ENCODE measurements at places on chromosomes 1 and 21.

DNA sequence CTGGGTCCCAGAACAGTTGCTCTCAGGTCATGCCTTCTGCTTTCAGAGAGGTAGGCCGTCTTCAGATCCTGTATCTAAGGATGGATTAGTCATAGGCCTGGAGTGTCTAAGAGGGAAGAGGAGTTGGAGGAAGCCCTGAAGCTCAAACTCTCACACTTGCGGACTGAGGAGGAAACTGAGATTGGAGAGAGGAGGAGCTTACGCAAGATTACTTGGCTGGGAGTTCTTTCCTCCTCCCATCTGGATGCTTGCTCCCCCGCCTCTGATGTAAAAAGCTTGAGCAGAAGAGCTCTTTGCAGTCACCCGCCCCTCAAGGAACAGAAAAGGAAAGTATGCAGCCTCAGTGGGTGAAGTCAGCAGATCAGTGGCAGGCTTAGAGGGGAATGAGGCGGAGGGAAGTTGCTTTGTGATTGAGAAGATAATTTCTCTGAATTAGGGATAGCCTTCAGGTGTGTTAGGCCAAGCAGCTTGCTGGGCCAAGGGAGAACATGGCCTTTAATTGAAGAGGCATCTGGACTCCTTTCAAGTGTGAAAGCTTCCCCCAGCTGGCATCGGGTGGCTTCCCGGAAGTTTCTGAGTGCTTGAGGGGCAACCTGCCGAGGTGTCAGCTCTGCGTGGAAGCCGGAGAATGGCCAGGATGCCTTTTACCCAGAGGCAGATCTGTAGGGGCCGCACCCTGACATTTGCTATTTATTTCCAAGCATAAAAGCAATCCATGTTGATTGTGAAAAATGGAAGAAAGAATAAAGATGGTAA is 6.6 kb downstream of the ADORA1 start:
- no peak for DNase-seq

DNA sequence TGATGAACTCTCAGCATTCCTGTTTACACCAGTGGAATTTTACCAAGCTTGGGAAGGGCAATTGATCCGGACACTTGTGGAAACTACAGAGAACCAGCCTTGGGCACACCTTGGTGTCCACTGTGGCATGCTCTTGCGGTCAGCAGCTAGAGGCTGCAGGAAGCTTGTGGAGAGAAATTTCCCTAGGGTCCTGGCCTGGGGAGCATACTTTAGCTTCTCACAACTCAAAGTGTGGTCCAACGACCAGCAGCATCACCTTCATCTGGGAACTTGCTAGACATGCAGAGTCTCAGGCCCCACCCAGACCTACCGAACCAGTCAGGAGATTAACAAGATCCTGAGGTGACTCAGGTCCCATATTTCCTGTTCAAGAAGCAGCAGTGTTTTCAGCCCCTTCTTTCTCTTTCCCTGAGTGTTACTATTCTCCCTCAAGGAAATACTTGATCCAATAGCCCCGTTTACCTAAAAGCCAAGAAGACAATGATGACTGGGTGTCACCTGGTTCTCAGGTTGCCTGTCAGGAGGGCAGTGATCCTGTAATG is 55.7 kb upstream of the KCNE2 start:
- DNase-seq = no peak

DNA sequence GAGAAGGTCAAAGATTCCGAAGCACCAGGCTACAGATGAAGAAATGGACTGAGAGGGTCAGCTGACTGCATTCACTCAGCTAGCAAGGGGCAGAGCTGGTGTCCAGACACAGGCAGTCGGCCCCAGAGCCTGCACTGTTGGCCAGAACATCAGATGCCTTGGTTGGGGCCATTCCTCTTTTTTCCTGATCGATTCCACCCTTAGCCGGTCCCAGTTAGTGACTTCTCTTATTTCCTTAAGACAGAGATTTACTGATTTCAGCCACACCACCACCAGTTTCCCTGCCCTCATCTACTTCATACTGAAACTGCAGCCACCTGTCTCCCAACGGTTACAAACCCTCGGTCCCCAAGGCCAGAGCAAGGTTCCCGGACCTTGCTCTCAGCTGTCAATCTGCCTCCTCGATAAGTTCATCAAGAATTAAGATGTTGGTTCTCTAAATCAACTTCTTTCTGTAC is 11.5 kb downstream of the CD58 start:
- DNase-seq = no peak

GRCh38 chr1:155471026-155471425 is 91.6 kb downstream of the ASH1L start:
- no peak for DNase-seq

DNA sequence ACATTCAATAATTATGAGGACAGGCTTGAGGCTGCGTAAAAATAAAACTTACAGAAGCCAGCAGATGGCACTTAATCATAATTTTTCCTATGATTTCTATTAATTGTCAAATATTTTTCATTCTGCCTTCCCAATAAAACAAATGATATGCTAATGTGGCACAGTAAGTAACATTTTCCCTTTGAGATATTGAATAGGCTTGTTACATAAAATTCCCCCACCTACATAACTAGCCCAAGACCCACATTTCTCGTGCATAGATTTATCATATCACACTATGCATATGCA is 55.4 kb upstream of the PTGFRN start:
- no peak for DNase-seq

DNA sequence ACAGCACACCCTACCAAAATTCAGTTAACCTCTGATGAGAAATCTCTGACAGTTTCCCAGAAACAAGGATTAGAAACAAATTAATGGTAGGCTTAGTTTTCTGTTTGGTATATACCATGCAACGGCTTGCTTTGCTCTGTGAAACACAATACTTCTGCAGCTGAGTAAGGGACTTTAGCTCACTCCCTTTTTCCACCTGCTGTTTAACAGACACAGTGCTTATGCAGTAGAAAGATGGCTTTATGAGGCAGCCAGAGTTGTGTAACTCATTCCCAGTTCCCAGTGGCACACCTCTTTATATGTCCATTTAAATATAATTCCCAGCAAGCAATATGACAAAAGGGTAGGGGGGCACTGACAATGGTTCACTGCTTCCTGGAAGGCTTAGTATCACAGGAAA is 124.0 kb downstream of the PIGK start:
- DNase-seq = no peak

DNA sequence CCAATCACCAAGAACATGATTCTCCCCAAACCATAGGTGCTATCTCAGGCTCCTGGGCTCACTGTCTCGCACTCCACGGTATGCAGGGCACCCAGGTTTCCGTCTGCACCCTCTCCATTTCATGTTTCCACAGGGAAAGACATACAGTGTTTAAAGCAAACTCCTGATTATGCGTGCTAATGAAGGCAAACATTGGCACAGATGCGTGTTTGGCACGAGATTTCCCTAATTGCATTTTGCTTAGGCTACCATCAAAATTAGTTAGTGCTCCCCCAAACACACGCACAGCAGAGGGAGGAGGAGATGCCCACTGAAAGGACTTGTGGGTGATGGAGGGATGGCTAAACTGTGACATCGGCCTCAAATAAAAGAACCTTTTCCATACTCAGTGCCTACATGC is 32.2 kb upstream of the TIAM1 start:
- DNase-seq = no peak

GRCh38 chr1:215744419-215744818 is 177.3 kb downstream of the KCTD3 start:
- DNase-seq = no peak

DNA sequence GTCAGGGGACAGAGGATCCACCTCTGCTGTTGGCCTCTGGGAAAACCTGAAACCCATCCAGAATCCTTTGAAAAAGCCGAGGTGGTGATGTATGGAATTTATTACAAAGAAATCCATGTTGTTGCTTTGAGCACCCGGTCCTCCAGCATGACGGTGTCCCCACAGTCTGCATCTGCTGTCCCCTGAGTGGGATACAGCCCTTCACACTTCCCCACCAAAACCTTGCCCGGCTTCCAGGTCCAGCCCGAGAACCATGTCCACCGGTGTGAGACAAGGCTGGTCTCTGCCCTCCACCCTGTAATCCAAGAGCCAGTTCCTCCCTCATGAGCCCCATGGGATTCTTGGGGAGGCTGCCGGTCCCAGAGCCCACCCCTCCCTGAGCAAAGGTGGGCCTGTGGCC is 70.5 kb downstream of the STUM start:
- DNase-seq = no peak

DNA sequence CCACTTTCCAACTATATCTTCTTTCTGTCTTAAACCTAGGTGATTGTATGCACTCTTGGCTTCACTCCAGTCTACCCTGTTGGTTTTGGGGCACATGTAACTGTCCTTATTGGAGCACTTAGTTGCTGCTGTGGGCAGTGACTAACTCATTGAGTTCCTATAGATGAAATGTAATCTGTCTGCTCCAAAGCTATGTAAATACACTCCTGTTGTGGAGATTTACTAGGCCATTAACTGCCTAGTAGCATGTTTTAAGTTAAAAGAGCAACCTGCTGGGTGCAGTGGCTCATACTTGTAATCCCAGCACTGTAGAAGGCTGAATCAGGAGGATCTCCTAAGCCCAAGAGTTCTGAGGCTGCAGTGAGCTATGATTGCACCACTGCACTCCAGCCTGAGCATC is 137.6 kb downstream of the ZMYM4 start:
- DNase-seq = no peak

DNA sequence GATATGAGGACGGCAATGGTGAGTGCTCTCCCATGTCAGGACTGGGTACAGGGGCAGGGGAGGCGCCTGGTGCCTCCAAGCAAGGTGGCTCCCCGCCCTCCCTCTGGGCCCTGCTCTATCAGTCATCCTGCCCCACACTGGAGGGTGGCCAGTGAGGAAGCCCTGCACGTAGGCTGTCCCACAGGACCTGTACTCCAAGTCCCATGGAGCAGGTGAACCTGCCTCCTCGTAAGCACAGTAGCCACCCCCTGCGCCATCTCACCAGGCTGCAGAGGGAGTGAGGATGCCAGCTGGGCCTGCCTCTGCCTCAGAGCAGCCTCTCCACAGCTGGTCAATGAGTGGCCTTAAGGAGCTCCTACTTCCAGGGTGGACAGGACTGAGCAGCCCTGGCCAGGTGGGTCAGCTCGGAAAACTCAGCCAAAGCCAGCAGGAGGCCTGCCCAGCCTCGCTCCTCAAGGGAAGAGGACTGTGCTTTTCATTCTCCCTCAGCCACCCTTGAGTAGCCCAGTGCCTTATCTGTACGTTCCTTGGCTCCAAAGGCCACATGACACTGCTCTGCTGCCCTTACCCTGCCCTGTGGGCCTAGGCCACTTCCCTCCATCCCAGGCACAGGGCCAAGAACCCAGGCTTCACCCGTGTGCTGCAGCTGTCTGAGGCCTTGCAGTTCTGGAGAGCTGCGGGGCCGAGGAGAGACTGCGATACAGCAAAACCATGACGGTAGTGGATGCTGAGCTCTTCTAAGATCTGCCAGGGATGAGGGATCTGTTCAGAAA is 39.6 kb downstream of the SLC45A1 start:
- no peak for DNase-seq

GRCh38 chr1:115218699-115219098 is 119.3 kb downstream of the NGF start:
- no peak for DNase-seq

DNA sequence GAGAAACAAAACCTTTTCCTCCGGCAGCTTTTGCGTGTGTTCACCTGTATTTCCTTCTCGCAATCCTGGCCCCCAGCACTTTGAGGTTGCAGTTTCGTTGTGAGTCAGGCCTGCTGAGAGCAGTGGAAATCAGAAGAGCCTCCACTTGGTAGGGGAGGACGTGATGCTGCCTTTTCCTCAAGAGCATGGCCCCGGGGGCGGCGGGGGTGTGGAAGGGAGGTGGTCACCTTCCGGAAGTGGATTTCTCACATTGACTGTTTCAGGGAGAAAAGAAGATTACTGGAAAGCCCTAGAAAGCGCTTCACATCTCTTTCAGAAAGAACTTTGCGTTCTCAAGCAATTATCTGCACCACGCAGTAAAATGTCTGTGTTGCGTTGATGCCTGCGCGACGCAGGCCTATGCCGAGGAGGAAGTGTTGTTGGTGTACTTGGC is 12.2 kb upstream of the IL10 start:
- peak; percentile 31 for DNase-seq

DNA sequence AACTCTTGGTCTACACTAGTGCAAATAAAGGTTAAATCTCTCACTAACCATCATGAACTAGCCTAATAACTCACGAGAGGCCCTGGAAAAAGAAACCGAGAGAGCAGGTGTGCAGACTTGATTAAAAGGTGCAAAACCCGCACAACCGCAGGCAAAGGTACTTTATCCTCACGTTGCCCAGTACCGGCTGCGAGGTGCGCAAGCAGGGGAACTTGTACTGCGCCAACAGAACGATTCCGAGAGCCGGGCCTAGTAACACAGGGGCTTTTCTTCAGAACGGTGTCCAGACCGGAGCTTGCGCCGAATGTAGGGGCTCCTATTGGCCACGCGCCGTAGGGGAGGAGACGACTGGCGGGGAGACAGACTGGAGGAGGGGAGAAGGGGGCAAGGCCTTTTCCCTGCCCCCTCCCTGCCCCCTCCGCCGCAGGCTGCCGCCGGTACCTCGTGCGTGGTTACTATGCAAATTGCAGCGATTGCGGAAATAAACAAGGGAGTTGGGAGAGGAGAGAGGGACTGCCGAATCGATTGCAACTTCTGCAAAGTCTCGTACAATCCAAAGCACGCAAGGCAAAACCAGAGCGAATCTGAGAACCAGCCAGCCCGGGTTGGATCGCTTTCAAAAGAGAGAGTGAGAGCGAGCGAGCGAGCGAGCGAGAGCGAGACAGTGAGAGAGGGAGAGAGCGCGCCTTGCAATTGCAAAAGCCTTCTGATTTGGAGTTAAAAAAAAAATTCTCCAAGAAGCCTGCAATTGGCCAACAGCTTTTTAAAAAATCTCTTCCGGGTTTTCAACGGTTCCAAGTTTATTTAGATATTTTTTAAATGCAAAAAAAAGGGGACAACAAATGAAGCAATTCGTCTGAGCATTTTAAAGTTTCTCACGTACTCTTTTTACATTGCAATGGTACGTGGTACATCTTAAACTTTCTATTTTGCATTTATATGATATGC is 5.4 kb upstream of the NFIA start:
- peak; percentile 72 for DNase-seq

- DNase-seq = no peak
These were observed 46.8 kb upstream of the NPL start for GRCh38 chr1:182742780-182743179.

DNA sequence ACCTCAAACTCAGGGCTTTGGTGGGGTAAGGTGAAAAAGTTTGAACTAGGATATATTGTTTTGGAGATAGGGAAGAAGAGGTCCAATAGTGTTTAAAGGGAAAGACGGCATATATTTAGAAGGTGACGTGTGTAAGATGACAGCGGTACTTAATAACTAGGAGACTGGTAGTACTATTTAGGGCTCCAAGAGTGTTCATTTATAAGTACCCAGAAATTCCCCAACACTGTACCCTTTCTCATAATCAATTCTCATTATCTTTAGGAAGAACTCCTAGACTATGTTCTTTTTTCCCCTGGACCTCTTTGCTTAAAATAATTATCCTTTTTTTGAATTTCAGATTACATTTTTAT is 1.5 kb downstream of the LYPLAL1 start:
- no peak for DNase-seq

- no peak for DNase-seq
These were observed 4.9 kb downstream of the PPP1R8 start for GRCh38 chr1:27835501-27835900.

DNA sequence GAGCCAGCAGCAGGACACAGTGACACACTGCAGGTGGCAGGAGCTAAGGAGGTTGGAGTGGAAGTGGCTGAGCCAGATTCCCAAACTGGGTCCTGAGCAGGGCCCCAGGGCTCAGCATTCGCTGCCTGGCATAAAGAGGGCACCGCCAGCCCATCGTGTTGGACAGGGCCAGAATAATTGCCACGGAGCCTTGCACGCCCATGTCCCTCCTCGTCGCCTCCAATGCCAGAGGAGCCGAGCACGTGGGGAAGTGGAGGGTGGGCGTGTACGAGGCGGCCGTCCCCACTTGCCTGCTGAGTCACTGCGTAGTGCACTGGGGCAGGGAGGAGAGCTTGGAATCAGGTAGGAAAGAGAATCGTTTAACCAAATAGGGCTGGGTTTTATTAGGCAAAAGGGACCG is 26.1 kb upstream of the LRRC47 start:
- DNase-seq = no peak
